ENCODE measurements at places on chromosomes 3 and 15.

- no peak for DNase-seq
Measured at GRCh38 chr3:58559586-58559985, 17.6 kb downstream of the FAM107A start.

GRCh38 chr3:39990532-39990931 lies 181.1 kb downstream of the MYRIP start:
- DNase-seq: peak; percentile 72

GRCh38 chr3:155411500-155412223 lies 118.2 kb upstream of the STRIT1 start:
- DNase-seq: no peak

DNA sequence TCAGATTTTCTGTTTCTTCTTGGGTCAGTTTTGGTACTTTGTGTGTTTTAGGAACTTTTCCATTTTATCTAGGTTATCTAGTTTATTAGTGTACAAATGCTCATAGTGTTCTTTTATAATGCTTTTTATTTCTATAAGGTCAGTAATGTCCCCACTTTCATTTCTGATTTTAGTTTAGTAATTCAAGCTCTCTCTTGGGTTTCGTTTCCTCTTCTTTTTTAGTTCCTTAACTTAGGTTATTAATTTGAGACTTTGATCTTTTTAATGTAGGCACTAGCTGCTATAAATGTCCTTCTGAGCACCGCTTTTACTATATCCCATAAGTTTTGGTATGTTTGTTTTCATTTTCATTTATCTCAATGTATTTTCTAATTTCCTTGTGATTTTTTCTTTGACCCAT lies 27.0 kb upstream of the CD200R1L start:
- peak; percentile 16 for DNase-seq

DNA sequence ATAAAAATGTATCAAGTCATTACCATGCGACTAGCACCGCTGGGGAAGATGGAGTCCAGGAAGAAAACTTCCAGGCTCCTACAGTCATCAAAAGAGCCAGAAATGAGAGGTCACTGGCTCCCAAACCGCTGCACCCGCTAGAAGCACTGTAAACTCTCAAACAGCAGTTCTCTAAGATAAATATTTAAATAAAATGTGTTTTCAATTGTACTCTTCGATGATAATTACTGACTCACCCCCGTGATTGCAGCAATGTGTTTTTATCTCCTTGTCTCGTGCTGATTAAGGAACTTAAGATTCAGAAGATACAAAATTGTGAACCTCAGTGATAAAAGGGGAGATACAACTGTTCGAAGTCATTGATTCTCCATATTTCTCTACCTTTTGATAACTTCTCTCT lies 45.8 kb upstream of the FOXP1 start:
- no peak for DNase-seq

DNA sequence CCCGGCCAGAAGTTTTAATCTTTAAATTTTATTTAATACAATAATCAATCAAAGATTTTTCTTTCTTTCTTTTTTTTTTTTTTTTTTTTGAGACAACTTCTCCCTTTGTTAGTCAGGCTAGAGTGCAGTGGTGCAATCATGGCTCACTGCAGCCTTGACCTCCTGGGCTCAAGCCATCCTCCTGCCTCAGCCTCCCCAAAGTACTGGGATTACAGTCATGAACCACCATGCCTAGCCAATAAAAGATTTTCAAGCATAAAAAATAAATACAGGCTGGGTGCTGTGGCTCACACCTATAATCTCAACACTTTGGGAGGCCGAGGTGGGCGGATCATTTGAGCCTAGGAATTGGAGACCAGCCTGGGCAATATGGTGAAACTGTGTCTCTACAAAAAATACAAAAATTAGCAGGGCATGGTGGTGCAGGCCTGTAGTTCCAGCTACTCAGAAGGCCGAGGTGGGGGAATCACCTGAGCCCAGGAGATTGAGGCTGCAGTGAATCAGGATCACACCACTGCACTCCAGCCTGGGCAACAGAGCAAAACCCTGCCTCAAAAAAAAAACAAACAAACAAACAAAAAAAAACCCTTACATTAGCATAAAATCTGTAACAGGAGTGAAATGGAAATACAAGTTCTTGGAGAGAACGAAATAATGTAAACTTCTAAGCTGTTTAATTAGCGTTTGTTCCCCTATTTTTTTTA lies 29.1 kb upstream of the SRP14 start:
- no peak for DNase-seq

GRCh38 chr15:30072630-30073029 lies 10.1 kb upstream of the GOLGA8J start:
- DNase-seq: no peak

GRCh38 chr3:72060447-72061034 lies 275.6 kb upstream of the PROK2 start:
- DNase-seq: no peak

DNA sequence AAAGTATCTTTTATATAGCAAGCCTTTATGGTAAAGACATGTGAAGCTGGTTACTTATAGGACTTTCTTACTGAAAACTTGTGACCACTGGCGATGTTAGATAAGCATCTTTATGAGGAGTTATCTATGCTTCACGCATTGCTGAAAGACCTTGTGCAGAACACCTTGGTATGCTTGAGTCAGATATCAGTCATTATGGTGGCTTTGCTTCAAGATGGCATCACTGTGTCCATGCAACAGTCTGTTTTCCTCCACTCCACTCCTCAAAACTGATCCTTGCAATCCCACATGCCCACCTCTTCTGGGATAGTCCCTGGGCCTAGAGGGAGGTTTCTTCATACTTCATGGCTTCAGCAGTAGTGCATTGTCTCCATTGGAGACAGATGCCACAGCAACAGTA lies 656.3 kb downstream of the ZNF385D start:
- no peak for DNase-seq

DNA sequence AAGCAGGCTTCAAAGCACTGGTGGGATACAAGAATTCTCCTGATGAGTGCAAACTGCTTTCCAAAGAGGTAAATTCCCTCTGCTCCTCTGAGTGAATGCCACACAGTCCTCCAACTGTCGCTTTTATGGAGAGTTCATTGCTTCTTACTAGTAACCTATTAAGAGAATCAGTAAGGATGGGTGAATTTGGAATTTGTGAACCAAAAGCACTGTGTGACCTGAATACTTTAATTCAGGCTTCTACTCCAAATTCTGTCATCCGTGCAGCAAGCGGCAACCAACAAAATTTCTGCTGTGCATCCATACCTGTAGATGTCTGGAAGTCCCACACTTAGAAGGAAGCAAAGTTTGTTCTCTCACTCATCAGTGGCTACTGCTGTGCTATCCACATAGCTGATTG lies 66.7 kb upstream of the SNRK start:
- DNase-seq: no peak

DNA sequence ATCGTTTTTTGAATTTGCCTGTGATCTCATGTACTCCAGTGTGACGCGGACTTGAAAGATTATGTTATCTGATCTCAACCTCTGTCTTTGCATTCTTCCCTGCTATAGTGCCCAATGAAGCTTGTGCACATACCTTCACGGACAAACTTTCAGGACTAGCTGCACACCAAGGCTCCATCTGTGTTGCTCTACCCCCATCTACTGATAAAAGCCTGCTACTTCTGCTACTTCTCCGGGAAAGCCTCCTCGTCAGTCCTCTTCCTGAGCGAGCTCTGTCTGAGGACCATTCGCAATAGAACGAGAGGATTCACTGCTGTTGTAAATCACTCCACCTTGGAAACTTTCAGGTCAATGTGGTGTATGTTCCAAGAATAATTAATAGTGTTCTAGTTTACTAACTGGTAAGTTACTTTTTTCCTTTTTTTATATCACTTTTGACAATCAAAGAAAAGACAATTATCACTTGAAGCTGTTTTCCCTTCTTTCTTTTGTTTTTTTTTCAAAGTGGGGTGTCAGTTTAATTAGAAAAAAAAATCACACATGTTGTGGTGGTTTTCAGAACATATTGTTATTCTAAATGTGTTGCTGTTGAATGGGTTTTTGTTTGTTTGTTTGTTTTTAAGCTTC lies 217.6 kb downstream of the ARRDC4 start:
- DNase-seq: peak; percentile 54

GRCh38 chr3:122642935-122643334 lies 37.7 kb upstream of the PARP14 start:
- DNase-seq: peak; percentile 63

DNA sequence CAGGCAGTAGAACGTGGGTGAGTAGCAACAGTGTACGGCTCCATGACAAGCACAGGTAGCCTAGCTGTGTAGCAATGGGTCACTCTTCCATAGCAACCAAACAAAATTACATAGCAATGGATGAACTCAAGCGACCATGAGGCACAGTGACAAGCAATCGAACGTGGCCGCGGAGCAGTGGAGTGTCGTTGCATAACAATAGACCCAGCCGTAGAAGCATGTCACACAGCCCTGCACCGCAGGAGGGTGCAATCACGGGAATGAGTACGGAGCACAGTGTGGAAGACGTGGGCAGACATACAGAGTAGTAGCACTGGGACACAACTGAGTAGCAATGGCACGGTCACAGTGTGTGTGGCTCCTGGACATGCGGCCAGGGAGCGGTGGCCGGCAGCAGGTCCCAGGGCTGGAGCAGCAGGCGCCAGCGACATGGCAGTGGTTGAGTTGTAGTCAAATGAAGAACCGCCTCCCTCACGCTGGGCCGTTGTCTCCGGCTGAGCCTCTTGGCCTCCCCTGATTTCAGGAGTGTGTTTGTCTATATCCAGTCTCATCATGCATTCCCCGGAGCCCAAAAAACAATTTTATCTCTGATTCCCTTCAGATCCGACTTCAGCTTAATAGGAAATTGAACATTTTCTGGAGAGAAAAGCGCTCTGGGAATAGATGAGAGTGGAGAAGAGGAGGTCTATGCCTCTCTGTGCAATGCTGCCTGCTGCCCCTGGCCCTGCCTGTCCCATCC lies 64.1 kb downstream of the CCDC33 start:
- no peak for DNase-seq

GRCh38 chr3:133369068-133369440 lies 30.8 kb upstream of the BFSP2 start:
- DNase-seq: no peak

GRCh38 chr3:77147836-77148578 lies 108.1 kb downstream of the ROBO2 start:
- DNase-seq: no peak

- no peak for DNase-seq
Measured at GRCh38 chr3:150370999-150371398, 37.1 kb upstream of the TSC22D2 start.

GRCh38 chr3:128267541-128267940 lies 114.3 kb downstream of the EEFSEC start:
- DNase-seq: no peak

DNA sequence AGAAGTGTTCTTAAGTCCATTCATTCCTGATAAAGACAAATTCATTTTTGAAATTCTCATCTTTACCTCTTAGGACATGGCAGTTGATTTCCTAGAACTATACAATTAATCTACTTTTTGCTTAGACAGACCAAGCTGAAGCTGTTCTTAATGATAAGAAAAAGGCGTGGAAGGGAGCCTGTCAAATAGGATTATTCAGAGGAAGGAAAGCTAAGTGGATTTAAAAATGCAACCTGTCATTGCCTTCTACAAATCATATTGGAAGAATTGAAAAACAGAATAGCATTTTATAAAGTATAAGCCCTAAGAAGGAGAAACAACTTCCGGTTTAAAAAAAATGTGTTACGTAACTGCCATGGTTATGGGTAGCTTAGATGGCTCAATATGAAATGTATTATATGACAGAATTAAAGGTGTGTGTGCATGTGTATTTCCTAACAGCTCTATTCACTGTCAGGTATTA lies 81.2 kb upstream of the RAP2B start:
- no peak for DNase-seq

- no peak for DNase-seq
Measured at GRCh38 chr3:187520027-187520945, 149.9 kb downstream of the SST start.

DNA sequence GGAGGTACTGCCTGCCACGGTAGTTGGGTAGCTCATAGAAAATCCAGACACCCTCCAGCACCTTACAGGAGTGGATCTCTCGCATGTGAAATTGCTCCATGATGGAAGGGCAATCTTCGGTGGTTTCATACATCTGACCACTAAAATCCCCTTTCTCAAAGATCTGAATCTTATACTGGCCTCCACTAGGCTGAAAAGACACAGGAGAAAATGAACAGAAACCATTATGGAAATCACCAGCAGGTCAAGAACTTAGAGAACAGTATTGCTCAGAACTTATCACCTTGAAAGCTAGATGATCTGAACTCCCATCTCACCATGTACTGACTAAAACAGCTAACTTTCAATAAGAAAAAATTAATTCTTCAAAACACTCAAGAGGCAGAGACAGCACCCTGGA lies 5.4 kb downstream of the CRYGS start:
- no peak for DNase-seq

DNA sequence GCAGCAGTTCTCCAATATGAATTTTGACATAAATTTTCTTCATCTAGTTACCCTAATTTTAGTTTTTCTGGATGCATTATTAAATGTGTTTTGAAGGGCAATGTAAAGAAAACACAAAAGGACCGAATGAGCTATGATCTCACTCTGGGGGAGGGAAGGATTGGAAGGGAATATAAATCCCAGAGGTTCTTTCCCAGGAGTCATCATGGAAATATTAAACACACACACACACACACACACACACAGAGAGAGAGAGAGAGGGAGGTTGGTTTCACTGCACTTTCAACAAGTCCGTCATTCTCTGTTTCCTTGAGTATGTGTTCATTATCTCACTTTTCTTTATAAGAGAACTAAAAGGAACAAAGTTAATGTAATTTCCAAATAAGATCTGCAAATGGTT lies 70.7 kb upstream of the DCBLD2 start:
- no peak for DNase-seq

- DNase-seq: no peak
Measured at GRCh38 chr3:39505866-39506742, 38.6 kb downstream of the MOBP start.

GRCh38 chr3:132569153-132569552 lies 27.9 kb upstream of the ACKR4 start:
- peak; percentile 94 for DNase-seq

DNA sequence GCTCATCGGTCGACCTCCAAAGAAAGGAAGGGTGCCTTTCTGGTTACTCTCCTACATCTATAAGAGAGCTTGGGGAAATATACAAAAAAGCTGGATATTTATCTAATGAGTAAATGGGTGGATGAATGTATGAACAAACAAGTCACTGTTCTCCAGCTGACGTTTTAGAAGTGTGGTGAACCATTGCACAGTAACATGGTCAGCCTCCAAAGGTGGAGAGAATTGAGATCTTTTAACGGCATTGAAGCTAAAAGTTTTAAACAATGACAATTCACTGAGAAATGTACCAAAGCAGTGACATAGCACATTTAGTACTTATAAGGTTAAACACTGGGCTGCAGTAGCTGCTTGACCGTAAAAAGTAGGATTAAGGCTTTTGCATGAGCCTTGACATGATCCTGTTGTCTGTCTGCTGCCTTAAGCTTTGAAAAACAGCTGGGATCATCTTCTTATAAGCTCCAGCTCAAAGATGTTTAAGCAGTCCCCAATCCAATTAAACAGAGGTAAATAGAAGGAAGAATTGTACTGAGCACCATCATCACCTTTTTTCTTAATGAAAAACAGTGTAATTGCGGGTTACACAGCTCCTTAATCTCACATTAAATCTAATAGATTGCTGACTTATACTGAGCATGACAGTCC lies 222.9 kb downstream of the WDR72 start:
- DNase-seq: no peak

Data from MM.1S (cell line).